Myocyte (in vitro differentiated cells): ENCODE measurements at places on chromosomes 1 and 21. TPM values are rescaled to one million over a fixed set of nuclear protein-coding genes. Genes with fewer than 3 reads are reported as not detected.

DNA sequence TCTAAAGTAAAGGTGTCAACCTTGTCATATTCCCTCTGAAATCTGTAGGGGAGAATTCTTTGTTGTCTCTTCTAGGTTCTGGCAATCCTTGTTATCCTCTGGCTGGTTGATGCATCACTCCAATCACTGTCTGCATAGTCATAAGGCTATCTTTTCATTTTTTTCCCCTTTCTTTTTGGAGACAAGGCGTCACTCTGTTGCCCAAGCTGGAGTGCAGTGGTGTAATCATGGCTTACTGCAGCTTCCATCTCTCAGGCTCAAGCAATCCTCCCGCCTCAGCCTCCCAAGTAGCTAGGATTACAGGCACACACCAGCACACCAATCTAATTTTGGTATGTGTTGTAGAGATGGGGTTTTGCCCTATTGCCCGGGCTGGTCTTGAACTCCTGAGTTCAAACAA is 12.9 kb downstream of the DPYD start:
- DNase-seq: no peak

PLPP3 gene
- 8.5 and 27.5 TPM in 2 replicates for total RNA-seq

FBXO2 gene
- total RNA-seq: 1.0 TPM in 1 of 2 replicates, not detected in the other

- DNase-seq: no peak
Measured at GRCh38 chr1:10888791-10889649, 92.6 kb upstream of the CASZ1 start.

RASSF5 gene
- total RNA-seq: 0.11 and 0.16 TPM in 2 replicates

DNA sequence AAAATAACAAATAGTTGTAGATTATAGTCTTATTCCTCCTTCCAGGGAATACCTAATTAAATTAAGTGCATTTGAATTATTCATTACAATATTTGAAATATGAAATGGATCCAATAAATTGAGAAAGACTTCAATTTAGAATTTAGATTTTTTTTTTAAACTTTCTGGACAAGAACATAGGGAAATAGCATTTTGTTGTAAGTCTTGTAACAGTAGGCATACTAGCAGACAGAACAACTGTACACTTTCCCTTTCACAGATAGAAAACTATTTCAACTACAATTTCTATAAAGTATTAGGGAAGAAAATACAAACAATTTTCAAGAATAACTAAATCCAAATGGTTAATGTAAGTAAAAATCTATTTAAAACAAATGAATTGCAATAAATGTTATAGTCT is 577.5 kb downstream of the USP25 start:
- no peak for DNase-seq

GRCh38 chr1:168392958-168393549 is 112.4 kb downstream of the TBX19 start:
- DNase-seq: no peak

WNT4 gene
- 2.8 and 6.7 TPM in 2 replicates for total RNA-seq

GRCh38 chr1:172917972-172918371 is 132.8 kb downstream of the TNFSF18 start:
- peak; percentile 69 for DNase-seq

DNA sequence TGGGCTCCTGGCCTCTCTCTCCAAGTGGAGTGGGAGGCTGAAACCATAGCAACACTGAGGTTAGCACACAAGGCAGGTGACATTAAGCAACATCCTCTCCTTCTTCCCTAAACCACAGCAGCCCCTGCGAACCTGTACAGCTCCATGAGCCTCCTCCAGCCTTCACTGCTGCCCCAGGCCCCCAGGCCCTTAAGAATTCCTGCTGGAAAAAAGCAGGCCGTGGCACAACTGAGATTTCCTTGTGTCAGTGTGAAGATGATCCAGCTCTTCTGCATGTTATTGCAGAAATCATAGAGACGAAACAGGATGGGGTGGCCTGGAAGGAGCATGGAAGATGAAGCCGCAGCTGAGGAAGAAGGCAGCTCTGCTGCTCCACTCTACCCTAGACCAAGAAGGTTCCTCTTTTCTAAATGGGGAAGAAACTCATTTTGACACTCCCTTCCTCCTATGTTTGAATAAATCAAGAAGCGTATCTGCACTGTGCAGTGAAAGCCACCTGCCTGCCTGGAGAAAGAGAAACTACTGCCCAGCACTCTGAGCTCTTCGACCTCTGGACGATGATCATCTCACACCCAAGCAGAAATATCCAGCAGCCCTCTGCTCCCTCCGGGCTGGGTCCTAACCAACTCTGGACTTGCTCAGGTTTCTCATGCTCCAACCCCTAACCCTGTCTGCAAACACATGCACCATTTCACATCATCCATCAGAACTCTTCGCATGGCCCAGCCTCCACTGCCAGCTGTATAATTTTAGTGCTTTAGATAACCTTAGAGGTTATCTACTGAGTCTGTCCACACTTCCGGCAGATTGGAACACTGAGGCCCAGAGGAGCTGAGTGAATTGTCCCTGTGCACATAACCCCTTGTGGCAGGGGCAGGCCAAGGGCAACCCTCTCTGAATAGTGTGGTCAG is 20.7 kb downstream of the SH3BP5L start:
- no peak for DNase-seq

- DNase-seq: no peak
Measured at GRCh38 chr21:46036696-46037330, 55.2 kb downstream of the COL6A1 start.

HAPLN2 gene
- total RNA-seq: not detected in 2 replicates

DNA sequence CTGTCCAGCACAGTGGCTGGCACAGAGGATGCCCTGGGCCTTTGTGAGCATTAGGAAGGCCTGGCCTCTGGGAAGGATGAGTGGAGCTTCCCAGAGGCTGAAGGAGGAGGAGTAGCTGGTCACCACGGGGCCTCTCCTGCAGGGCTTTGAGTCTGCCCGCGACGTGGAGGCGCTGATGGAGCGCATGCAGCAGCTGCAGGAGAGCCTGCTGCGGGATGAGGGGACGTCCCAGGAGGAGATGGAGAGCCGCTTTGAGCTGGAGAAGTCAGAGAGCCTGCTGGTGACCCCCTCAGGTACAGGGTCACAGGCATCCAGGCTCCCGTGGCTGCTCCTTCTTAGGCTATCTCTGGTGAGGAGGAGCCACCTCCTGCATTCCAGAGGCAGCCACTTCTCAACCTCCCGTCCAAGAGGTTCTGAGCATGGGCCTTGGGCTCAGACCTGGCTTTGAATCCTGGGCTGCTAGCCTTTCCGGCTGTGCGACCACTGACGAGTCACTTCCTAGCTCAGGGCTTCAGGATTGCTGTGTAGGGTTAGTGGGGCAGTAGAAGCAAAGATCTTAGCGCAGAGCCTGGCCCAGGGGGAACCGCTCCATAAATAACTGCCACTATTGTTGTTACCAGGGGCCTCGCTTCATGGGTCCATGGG is 14.0 kb downstream of the SESN2 start:
- DNase-seq: no peak

GRCh38 chr21:18960306-18960705 is 556.7 kb upstream of the TMPRSS15 start:
- DNase-seq: no peak

DNA sequence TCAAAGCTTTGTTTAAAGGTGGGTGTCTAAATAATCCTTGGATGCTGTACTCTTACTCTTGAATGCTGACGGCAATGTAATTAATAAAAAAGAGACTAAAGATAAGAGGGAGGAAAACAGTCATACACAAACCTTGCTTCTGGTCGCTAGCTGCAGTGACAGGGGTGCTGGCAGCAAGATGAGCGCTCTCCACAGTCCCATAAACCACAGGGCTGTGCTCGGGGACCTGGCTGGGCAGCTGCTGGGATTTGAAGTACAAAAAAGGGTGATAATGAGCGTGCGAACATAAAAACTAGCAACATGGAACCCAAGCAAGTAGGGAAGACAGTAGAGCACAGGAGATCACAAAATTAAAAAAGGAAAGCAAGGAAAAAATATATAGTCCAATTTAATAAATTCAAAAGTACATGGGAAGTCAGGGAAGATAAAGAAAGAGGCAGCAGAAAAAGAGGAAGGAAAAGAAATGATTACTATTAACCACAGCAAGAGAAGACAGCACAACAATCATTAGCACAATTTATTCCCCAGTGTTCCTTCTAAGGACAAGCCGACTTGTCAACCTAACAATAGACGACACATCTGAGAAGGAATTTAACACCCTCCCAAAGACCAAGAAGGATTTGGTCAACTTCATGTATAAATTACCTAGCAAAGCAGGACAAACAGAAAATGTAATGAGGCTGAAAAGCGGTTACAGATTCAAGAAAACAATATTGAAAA is 162.9 kb upstream of the HP1BP3 start:
- DNase-seq: peak; percentile 10

DNA sequence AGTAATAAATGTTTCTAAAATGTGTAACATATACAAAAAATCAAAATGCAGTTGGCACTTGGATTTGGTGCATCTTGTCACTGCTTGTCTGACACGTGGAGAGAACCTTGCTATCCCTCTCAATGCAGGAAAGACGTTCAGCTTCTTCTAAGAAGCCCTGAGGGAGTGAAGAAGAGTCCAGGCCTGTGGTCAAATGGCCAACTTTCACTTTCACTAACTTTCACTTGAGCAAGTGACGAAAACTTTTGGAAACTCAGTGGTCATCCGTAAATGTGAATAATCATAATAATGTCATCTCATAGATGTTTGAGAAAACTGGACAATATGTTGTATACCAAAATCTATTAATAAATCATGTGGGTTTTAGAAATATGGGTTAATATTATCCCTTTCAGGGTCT is 61.9 kb downstream of the ERG start:
- no peak for DNase-seq

DNA sequence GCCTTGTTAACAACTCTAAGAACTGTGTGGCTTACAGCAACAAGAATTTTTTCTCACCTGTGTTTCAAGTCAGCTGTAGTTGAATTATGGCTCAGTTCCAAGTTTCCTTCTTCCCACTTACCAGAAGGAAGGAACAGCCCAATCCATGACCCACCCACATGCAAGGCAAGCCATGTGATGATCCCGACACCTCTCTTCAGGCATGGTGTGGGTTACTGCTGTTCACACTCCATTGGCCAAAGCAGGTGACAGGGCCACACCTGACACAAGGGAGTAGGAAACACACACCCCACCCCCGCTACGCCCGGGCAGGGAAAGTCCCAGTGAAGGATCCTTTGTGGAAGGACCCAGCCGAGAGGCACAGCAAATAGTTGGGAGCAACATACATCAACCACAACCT is 36.3 kb downstream of the KCNJ15 start:
- no peak for DNase-seq

- DNase-seq: no peak
Measured at GRCh38 chr1:204814166-204814884, 56.3 kb upstream of the NFASC start.

- no peak for DNase-seq
Measured at GRCh38 chr1:184035719-184036516, 1.6 kb downstream of the COLGALT2 start.

- no peak for DNase-seq
Measured at GRCh38 chr1:30190511-30191153, 532.8 kb downstream of the MATN1 start.

DNA sequence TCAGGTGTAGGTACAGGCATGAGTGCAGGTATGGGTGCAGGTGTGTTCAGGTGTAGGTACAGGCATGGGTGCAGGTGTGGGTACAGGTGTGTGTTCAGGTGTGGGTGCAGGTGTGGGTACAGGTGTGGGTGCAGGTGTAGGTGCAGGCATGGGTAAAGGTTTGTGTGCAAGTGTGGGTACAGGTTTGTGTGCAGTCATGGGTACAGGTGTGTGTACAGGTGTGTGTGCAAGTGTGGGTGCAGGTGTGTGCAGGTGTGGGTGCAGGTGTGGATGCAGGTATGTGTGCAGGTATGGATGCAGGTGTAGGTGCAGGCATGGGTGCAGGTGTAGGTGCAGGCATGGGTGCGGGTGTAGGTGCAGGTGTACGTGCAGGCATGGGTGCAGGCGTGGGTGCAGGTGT is 79.4 kb upstream of the ACTL8 start:
- no peak for DNase-seq

DNA sequence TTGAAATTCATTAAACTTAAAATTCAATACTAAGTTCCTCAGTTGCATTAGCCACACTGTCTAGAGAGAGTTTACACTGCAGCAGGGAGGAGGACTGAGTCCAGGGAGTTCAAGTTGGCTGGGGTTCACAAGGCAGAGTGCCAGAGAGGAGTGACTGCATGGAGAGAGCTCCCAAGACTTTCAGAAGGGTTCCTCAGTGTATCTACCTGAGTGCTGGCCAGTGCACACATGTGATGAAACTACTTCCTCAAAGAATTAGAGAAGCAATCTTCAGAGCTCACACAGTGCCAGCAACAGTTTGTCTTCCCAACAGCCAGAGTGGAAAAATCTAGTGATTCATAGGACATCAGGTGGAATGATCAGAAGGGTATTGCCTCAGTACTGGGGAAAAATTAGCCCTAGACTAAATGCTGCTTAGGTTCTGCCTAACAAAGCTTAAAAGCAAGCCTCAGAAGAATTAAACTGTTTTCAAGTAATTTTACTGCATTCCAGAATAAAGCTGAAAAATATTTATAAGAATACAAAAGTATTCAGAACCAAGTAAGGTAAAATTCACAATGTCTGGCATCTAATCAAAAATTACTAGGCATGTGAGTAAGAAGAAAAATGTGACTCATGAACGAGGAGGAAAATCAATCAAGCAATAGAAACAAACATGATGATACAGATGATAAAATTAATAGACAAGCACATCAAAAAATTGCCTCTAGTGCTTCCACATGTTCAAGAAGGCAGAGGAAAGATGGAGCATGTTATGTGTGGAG is 10.4 kb upstream of the WNT3A start:
- DNase-seq: no peak

- DNase-seq: no peak
Measured at GRCh38 chr1:179155615-179156014, 73.7 kb downstream of the TOR3A start.
